ENCODE measurements at places on chromosomes 2 and 18. TPM values are rescaled to one million over a fixed set of nuclear protein-coding genes. Genes with fewer than 3 reads are reported as not detected.

The BMP10 gene
- polyA plus RNA-seq, result not detected

The IL1F10 gene
- polyA plus RNA-seq, result 0.37 TPM

The TTL gene
- 37.9 TPM for polyA plus RNA-seq

The TUBA3E gene
- polyA plus RNA-seq, result not detected

The LCT gene
- polyA plus RNA-seq, result 0.01 TPM

The RAB6C gene
- polyA plus RNA-seq, result not detected

The SLC38A11 gene
- polyA plus RNA-seq, result not detected

The SMAD2 gene
- 80.2 TPM for polyA plus RNA-seq

The HOXD10 gene
- not detected for polyA plus RNA-seq

The TSPYL6 gene
- polyA plus RNA-seq, result not detected

The ALLC gene
- not detected for polyA plus RNA-seq

The KYNU gene
- polyA plus RNA-seq, result 3.9 TPM

The C1QL2 gene
- not detected for polyA plus RNA-seq

The RNU2-63P gene
- polyA plus RNA-seq, result 2.4 TPM

The MYO5B gene
- polyA plus RNA-seq, result 6.5 TPM

The TUBB8B gene
- polyA plus RNA-seq, result 0.30 TPM
